Activated naive CD8-positive, alpha-beta T cell treated with anti-CD3 and anti-CD28 coated beads, Interleukin-2, amount 50 U/mL, for 24 hours (primary cell): ENCODE measurements at places on chromosomes 4 and X.

DNA sequence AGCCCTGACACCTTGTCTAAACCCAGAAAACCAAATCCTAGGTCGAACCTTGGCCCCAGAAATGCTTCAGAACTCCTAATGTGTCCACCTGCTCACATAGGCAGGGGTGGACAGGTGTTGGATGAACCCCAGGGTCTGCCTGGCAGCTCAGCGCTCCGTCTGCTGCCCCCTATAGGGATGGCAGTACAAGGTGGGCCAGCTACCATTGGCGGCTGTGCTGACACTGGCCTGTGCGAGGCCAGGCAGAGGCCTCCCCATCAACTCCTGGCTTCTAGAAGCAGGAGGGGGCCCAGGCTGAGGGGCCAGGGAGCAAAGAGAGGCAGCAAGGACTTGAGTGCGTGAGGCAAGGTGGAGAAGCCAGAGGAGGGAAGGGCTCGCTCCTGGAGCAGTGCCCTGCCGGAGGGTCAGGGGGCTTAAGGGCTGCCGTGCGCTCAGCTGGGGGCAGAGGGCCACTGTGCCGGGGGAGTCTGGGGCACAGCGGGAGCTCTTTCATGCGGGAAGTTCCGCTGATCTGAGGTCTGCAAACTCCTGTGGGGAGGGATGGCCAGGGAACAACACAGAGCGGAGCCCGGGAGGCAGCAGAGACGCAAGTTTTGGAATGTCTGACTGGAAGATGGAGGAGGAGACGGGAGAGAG is 20.6 kb downstream of the CCNQ start:
- H3K27me3 ChIP-seq, result no peaks in the 10 kb centered on the region
- H3K4me1 ChIP-seq, result peaks cover 12% of the 10 kb centered on the region
- H3K36me3 ChIP-seq, result no peaks in the 10 kb centered on the region
- no peak overlapping the region for H3K4me3 ChIP-seq
- H3K27ac ChIP-seq, result no peak overlapping the region
- DNase-seq, result no peak

DNA sequence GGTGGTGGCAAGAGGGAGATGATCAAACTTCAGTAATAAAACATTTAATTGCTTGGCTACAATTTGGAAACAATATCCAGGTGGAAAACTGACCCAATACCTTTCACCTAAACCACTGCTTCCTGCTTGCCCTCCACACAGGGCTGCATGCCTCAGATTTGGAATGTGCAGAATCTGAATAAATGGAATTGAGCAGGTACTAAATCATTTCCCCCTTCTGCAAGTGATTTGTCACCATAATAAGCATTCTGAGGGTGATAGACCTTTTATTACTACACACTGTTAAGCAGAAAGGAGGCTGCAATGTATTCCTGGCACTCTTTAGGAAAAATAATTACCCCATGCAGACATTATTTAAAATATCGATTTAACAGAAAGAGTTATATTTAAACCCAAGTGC is 291.8 kb downstream of the IDS start:
- no peaks in the 10 kb centered on the region for H3K27me3 ChIP-seq
- H3K36me3 ChIP-seq, result no peaks in the 10 kb centered on the region
- no peaks in the 10 kb centered on the region for H3K4me1 ChIP-seq

DNA sequence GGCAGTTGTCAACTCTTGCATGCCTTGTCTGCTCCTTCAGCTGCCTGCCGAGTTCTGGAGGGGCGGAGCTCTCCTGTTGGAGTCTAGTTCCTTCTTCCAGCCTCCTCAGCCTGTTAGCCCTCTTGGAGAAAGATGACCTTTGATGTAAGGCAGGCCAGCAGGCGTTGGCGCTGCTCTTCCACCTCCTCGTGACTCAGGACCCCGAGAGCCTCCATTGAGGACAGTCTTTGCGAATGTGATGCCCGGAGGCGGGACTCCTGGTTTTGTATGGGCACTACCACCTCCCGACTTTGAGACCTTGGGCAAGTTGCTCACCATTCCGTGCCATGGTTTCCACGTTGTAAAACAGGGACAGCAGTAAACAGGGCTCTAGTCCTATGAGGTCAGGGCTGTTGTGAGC is 108.3 kb downstream of the TENM3 start:
- no peak for DNase-seq
- H3K36me3 ChIP-seq, result no peaks in the 10 kb centered on the region
- no peaks in the 10 kb centered on the region for H3K27me3 ChIP-seq
- no peaks in the 10 kb centered on the region for H3K4me1 ChIP-seq
- no peak overlapping the region for H3K27ac ChIP-seq

DNA sequence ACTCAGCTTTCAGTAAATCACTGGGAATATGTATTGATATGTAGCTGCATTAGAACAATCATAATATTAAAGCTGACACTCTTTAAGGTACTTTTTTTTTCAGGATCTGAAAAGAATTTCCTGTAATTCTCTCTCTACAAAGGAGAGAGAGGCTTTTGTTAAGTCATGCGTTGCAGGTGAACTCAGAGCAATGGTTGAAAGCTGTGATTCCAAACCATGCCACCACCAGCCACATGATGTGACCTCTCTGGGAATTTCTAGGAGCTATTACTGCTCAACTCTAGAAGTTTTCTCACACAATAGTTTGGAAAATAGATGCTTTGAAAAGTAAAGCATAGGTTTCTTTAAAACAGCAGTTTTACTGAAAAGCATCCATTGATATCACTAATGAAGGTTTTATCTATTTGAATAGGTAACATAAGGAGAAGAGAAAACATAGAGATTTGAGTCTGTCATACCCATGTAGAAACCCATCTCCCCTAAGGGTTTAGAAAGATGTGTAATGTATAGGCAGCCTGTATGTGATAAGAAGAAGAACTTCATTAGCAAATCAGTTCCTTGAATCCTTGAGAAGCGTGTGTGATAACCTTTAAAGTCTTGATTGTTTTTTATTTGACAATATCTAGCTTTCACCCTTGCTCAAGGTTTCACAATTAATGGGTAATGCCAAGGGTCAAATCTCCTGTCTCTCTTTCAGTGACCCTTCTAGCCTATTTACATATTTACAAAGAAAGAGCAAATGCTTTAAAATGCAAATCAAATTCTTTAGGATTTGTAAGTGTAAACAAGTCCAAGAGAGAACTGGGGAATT is 161.0 kb upstream of the ANKRD50 start:
- H3K36me3 ChIP-seq, result no peaks in the 10 kb centered on the region
- H3K27me3 ChIP-seq, result no peaks in the 10 kb centered on the region
- DNase-seq, result no peak
- no peaks in the 10 kb centered on the region for H3K4me1 ChIP-seq
- H3K4me3 ChIP-seq, result no peak overlapping the region

DNA sequence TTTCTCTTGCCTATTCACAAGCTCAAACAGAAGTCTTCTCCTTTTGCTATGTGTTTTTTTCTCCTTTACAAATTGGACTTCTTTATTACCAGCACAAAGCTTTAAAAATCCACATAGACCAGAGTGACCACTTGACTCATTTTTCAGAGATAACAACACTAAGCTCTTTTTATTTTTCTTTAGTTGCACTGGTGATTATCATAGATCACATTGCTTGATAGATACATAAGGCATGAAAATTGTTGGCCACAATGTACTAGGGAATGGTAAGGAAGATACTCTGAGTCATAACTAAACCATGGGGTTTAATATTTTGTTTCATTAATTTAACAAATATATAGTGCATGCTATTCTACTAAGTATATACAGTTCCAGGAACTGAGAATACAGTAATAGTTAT is 159.0 kb downstream of the GASK1B start:
- DNase-seq, result no peak
- no peak overlapping the region for H3K27ac ChIP-seq
- H3K27me3 ChIP-seq, result no peaks in the 10 kb centered on the region
- H3K36me3 ChIP-seq, result no peaks in the 10 kb centered on the region
- H3K4me3 ChIP-seq, result no peak overlapping the region

DNA sequence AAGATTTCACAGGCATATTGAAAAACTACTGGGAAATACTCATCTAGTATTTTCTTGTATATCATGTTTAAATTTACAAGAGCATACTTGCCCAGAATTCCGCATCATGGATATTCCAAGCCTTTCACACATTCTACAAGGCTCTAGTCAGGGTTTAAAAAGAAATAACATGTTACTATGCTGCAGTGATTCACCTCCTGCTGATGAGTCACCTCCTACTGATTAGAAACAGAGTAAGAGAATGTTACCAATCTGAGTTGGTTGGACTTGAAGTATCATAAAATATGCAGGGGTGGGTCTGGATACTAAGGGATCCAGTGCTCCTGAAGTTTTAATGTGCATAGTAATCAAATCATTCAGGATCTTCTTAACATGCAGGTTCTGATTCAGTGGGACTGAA is 192.0 kb upstream of the ANK2 start:
- no peaks in the 10 kb centered on the region for H3K36me3 ChIP-seq
- peaks cover 8% of the 10 kb centered on the region for H3K27me3 ChIP-seq
- no peak overlapping the region for H3K4me3 ChIP-seq
- H3K27ac ChIP-seq, result no peak overlapping the region
- no peaks in the 10 kb centered on the region for H3K4me1 ChIP-seq
- no peak for DNase-seq

DNA sequence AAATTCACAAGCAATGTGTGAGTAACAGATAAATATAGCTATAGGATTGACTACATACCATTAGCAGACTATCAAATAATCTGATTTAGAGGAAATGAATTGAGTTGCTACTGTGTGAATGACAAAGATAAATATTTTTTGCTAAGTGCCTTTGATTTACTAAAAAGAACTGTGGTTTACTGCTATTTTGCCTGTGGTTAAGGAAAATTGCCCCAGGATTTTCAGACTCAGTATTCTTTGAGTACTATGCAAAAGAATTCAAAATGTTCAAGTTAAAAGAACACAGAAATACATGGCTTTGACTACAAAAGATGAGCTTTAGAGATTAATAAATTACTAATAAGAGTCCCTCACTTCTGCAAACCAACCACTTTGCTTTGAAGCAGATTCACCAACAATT is 853.8 kb downstream of the ADGRL3 start:
- H3K4me1 ChIP-seq, result no peaks in the 10 kb centered on the region
- DNase-seq, result no peak
- no peaks in the 10 kb centered on the region for H3K36me3 ChIP-seq
- no peak overlapping the region for H3K27ac ChIP-seq

GRCh38 chr4:154492288-154492687 is 689 bp upstream of the DCHS2 start:
- H3K27ac ChIP-seq, result no peak overlapping the region
- H3K4me3 ChIP-seq, result peak overlapping the region; percentile 71
- peaks cover 12% of the 10 kb centered on the region for H3K4me1 ChIP-seq
- no peak for DNase-seq

- peaks cover 69% of the 10 kb centered on the region for H3K4me1 ChIP-seq
- H3K4me3 ChIP-seq, result no peak overlapping the region
- no peaks in the 10 kb centered on the region for H3K27me3 ChIP-seq
- H3K36me3 ChIP-seq, result peaks cover 13% of the 10 kb centered on the region
- peak overlapping the region; percentile 59 for H3K27ac ChIP-seq
These were observed 49.4 kb downstream of the RPS6KA3 start for GRCh38 chrX:20217271-20217670.

DNA sequence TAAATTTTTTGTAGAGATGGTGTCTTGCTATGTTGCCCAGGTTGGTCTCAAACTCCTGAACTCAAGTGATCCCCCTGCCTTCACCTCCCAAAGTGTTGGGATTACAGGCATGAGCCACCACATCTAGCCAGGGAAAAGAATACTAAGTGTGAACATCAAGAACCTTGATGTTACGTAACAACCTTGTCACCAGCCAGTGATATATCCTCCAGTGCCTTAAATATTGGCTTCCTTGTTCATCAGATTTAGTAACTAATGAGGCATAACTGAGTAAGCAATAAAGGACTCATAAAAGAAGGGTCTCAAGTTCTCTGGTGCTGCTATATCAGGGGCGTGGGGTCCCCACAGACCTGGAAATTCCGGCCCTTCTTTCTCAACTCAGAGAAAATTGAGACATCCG is 60.5 kb upstream of the ENPEP start:
- no peaks in the 10 kb centered on the region for H3K4me1 ChIP-seq
- H3K27me3 ChIP-seq, result peaks cover 5% of the 10 kb centered on the region
- no peak for DNase-seq
- H3K4me3 ChIP-seq, result no peak overlapping the region
- no peaks in the 10 kb centered on the region for H3K36me3 ChIP-seq

DNA sequence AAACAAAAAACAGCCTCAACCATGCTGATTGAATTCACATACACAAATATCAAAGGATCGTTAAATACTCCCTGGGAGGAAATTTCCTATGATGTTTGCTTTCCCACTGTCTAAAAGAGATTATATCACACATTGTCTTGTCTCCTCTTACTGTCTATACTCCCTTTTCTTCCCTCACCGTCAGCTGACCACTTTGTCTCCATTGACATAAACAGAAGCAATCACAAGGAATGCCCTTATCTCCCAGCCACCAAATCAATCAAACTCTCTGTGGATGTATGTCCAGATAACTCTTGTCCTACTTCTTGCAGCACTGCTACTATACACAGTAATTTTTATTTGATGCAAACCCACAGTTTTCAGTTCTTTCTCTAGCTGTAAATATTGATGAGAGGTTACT is 12.2 kb upstream of the NUDT9 start:
- DNase-seq, result no peak
- peaks cover 14% of the 10 kb centered on the region for H3K4me1 ChIP-seq
- no peak overlapping the region for H3K4me3 ChIP-seq
- H3K27ac ChIP-seq, result no peak overlapping the region
- H3K27me3 ChIP-seq, result peaks cover 2% of the 10 kb centered on the region

DNA sequence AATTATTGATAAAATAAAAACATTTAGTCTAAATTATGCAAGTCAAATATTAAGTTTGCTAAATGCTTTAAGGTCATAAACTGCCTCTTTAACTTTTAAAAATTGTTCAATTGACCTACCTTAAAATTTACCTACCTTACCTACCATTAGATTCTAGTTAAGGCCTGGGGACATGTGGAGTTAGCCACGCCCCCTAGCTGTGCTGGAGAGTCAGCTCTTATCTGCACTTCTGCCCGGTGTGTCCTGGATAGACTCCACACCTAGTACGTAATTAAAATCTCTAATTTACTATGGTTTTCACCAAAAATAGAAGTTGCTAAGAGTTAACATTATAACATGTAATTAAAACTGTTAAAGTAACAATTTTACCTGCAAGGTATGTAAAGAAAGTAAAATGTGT is 22.7 kb downstream of the TENM3 start:
- no peak overlapping the region for H3K4me3 ChIP-seq
- H3K27ac ChIP-seq, result no peak overlapping the region
- H3K27me3 ChIP-seq, result no peaks in the 10 kb centered on the region
- no peaks in the 10 kb centered on the region for H3K4me1 ChIP-seq

DNA sequence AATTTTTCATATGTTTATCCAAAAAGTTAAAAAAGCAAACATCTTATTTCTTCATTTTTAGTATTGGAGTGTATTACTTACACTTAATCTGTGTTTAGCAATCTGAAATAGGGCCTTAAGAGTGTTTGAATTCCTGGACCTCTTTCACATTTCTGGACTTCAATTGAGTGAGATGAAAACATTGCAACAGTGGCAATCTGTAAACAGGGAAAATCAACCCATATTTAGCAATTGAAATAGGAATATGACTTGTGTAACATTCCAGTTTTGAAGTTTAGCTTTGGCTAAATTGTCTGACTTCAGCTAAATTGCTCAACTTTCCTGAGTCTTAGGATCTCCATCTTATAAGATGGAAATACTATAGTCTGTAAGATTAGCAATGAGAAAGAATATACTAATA is 34.6 kb upstream of the FHL1 start:
- no peaks in the 10 kb centered on the region for H3K4me1 ChIP-seq
- DNase-seq, result no peak
- H3K4me3 ChIP-seq, result no peak overlapping the region
- no peaks in the 10 kb centered on the region for H3K27me3 ChIP-seq

- H3K4me1 ChIP-seq, result peaks cover 2% of the 10 kb centered on the region
- DNase-seq, result no peak
- H3K4me3 ChIP-seq, result no peak overlapping the region
- H3K27ac ChIP-seq, result no peak overlapping the region
- H3K36me3 ChIP-seq, result peaks cover 8% of the 10 kb centered on the region
These were observed 101.8 kb downstream of the NEK1 start for GRCh38 chr4:169510617-169511016.

- H3K4me1 ChIP-seq, result no peaks in the 10 kb centered on the region
- H3K4me3 ChIP-seq, result no peak overlapping the region
- no peaks in the 10 kb centered on the region for H3K27me3 ChIP-seq
These were observed 46.4 kb downstream of the PTPN13 start for GRCh38 chr4:86640469-86640868.
